HT-29 (cell line): ENCODE measurements at places on chromosomes 2 and 18.

DNA sequence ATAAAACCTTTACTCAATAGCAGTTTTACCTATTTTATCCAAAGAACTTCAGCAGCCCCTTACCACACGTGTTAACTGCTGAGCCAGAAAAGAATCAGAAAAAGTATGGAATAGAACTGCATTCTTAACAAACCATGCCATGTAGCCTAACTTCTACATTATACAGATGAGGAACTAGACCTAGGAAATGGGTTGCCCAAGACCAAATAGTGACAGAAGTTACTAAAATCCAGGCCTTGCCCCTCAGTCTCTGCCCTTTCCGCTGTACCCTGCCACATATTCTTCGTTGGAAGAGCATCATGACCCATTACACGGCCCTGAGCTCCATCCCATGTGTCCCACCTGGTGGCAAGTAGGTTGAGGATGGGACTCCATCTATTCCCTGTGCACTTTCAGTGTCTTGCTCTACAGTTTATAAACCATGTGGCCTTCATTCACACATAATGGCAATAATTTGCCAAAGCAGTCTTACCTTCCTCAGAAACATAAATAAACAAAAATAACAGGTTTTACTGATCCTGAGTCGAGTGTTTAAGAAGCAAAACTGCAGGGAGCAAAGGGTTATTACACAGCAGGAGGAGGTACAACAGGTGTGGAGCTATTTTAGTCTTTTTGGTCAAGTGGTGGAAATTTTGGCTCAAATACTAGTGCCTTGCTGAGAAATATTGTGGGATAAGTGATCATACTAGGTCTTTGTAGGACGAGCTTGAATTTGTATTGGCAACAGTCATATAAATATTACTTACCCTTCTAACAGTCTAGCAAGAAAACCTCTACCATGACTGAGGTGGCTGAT is 46.5 kb downstream of the HNRNPLL start:
- DNase-seq = no peak

GRCh38 chr2:150486539-150487484 is 655 bp downstream of the RND3 start:
- DNase-seq = peak; percentile 73

DNA sequence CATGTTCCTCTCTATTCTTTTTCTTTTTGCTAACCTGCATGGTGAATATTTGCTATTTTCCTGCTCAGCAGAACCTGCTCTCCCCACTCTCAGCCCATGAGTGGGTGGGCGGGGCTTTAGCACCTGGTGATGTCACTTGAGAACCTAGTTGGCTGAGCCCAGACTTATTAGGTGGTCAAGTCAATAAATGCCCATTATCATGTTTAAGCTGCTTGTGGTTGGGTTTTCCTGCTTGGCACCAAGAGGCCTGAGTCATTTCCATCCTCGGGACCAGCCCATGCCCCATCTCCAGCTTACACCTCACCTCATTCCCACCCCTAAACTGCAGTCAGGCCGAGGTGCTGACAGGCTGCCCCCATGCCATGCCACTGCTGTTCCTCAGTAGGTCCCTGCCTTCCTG is 226.6 kb downstream of the ANKRD30B start:
- DNase-seq = peak; percentile 81

- no peak for DNase-seq
Observed at GRCh38 chr2:192604295-192604694, 409.6 kb upstream of the TMEFF2 start.

- DNase-seq = peak; percentile 58
Observed at GRCh38 chr2:115083225-115083624, 640.8 kb downstream of the DPP10 start.

- no peak for DNase-seq
Observed at GRCh38 chr18:66196805-66197204, 407.1 kb downstream of the CDH19 start.

- DNase-seq = no peak
Observed at GRCh38 chr2:163253621-163254285, 415.2 kb upstream of the KCNH7 start.

GRCh38 chr2:217096474-217097225 is 236.8 kb upstream of the TNP1 start:
- DNase-seq = no peak

GRCh38 chr2:20635675-20636584 is 15.0 kb downstream of the HS1BP3 start:
- DNase-seq = peak; percentile 91
